ENCODE measurements at places on chromosomes 6 and 20.

- no peak for DNase-seq
Observed at GRCh38 chr6:16413399-16413798, 175.0 kb downstream of the GMPR start.

GRCh38 chr20:57679113-57679512 is 30.7 kb downstream of the PMEPA1 start:
- DNase-seq = no peak

DNA sequence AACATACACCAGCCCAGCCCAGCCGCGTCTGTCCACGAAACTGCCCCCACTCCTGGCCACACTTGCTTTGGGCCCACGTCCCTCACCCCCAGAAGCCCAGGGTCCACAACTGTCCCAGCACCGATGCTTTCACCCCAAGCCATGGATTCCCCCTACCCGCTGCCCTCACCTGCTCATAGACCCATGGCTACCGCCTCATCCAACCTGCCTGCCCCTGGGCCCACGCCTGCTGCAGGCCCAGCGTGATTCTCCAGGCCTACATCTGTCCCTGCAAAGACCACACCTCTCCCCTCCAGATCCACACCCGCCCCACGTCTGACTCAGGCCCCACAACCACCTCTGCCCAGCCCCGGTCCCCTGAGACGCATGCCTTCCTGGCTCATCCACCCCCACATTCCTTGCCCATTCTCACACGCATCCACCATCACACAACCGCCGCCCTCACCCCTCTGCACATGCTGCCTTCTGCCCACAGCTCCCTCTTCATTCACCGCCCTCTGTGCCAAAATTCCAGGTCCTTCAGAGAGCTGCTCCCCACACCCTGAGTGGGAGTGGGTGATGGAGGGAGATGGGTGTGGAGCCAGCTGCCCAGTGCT is 86.7 kb downstream of the GRM4 start:
- no peak for DNase-seq

GRCh38 chr20:14922503-14923267 is 585.3 kb upstream of the FLRT3 start:
- DNase-seq = no peak

GRCh38 chr6:52546678-52547077 is 30.2 kb downstream of the TRAM2 start:
- DNase-seq = no peak

- DNase-seq = no peak
Observed at GRCh38 chr20:62707276-62707920, 1.2 kb upstream of the NTSR1 start.

- no peak for DNase-seq
Observed at GRCh38 chr6:168880271-168880670, 373.4 kb downstream of the THBS2 start.

- no peak for DNase-seq
Observed at GRCh38 chr6:89542866-89543265, 95.7 kb downstream of the LYRM2 start.

GRCh38 chr6:108993876-108994275 is 100.8 kb downstream of the SESN1 start:
- DNase-seq = no peak

GRCh38 chr6:15763837-15764236 is 101.0 kb upstream of the DTNBP1 start:
- no peak for DNase-seq

GRCh38 chr6:64301307-64302236 is 666.0 kb downstream of the PHF3 start:
- DNase-seq = no peak

- DNase-seq = no peak
Observed at GRCh38 chr6:123448306-123448884, 188.4 kb downstream of the TRDN start.

- DNase-seq = no peak
Observed at GRCh38 chr6:72969666-72970065, 255.6 kb downstream of the KHDC1L start.

Measured in effector CD8-positive, alpha-beta T cell (primary cell).